Spinal cord (tissue), 10 donors: ENCODE measurements at places on chromosomes 5 and 9.

DNA sequence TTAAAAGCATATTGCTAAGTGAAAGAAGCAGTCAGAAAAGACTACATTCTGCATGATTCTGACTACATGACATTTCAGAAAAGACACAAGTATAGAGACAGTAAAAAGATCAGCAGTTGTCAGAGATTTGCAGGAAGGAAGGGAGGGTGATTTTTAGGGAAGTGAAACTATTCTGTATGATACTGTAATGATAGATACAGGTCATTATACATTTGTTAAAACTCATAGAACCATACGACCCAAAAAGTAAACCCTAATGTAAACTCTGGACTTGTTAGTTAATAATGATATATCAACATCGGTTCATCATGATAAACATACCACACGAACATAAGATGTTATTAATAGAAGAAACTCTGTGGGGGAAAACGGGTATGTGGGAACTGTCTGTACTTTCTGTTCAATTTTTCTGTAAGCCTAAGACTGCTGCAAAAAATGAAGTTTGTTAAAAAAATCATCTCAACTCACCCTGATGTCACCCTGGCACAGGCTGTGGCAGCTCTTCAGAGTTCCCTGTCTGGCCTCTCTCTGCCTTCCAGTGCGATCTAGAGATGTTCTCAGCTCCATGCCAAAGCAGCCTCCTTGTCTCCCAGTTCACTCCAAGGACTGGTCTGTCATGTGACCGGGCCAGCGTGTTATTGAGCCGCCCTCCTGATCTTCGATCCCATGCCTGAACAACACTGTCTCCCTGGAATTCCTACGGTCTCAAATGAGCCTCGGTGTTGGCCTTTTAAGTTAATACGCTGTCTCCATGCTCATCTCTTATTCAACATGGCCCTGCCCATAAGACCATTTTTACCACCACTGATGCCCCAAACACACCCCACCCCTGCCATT is 35.4 kb downstream of the PRLR start:
- DNase-seq: no peak

GRCh38 chr9:125758986-125759763 is 12.0 kb downstream of the PBX3 start:
- DNase-seq: no peak

- no peak for DNase-seq
These were observed 26.1 kb upstream of the MACIR start for GRCh38 chr5:103232393-103232999.

DNA sequence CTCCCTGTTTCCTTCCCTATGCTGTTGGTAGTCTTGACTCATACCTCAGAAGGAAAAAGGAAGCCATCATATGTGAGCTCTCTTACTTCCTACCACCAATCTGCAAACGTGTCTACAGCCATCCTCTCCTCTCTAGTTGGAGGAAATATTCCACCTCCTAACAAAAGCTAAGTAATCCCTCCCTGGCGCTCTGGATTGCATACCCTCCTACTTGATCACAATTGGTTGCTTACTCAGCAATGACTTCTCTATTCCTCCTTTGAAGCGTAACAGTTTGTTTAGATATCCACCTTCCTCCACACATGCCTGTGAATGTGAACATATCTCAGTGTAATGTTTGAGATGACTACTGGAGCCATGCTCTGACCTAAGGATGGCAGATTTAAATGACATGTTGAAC is 18.2 kb downstream of the RUSC2 start:
- DNase-seq: no peak

- DNase-seq: no peak
These were observed 5.3 kb downstream of the ELAVL2 start for GRCh38 chr9:23820451-23821374.

- no peak for DNase-seq
These were observed 106.8 kb downstream of the ENTREP1 start for GRCh38 chr9:69431777-69432176.

- DNase-seq: no peak
These were observed 58.4 kb upstream of the FBXL7 start for GRCh38 chr5:15441433-15442192.

GRCh38 chr5:5141625-5142525 is 1.7 kb downstream of the ADAMTS16 start:
- DNase-seq: peak; percentile 94

- no peak for DNase-seq
These were observed 199.6 kb upstream of the DAB2 start for GRCh38 chr5:39624268-39624886.

DNA sequence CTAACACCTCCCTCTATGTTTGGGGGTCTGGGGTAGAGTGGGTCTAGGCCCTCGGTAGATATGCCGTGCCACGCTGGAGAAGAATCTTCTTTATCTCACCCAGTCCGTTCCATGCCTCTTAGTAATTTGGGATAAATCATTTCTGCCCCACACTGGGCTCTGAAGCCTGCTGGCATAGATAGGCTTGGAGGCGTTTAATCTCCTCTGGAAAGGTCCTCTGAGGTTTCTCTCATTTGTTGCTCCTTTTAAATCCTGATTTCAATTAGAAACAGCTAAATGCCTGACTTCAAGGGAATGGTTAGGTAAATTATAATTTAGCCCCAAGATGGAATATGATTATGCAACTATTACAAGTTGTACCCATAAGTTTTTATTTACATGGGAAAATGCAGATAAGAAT is 57.8 kb upstream of the AKNA start:
- DNase-seq: no peak

DNA sequence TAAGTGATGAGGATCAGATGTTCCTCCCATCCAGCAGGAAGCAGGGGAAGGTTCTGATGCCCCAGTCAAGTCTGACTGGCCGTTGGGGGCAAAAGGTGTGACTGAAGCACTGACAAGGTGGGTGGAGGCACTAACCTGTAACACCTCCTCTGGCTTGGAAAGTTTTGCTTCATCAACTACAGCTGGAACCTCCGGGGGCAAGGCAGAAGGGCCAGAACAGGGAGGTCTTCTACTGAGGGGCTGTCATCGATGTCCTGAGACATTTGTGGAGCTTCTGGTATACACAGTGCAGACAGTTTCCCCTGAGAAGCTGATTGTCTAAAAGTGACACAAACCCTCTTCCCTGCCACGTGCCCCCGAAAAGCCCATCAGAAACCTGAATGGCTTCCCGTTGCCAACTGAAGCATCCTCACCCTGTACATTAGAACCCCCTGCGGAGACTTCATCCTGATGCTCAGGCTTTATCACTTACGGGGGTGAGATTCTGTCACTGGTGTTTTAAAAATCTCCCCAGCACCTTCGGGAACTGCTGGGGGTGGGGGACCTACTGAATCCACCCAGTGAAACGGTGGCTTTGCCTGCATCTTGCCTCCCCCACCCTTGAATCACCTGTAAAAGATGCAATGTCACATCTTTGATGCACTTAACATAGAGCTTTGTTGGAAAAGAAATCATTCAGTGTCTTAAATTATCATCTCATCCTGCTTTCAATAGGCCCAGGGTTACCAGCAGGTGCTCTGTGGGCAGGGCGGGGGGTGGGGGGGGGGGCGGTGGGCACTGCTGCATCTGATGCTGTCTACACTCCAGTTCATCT is 24.6 kb downstream of the TRAF1 start:
- DNase-seq: no peak

GRCh38 chr5:134533115-134533815 is 7.8 kb downstream of the JADE2 start:
- DNase-seq: no peak

DNA sequence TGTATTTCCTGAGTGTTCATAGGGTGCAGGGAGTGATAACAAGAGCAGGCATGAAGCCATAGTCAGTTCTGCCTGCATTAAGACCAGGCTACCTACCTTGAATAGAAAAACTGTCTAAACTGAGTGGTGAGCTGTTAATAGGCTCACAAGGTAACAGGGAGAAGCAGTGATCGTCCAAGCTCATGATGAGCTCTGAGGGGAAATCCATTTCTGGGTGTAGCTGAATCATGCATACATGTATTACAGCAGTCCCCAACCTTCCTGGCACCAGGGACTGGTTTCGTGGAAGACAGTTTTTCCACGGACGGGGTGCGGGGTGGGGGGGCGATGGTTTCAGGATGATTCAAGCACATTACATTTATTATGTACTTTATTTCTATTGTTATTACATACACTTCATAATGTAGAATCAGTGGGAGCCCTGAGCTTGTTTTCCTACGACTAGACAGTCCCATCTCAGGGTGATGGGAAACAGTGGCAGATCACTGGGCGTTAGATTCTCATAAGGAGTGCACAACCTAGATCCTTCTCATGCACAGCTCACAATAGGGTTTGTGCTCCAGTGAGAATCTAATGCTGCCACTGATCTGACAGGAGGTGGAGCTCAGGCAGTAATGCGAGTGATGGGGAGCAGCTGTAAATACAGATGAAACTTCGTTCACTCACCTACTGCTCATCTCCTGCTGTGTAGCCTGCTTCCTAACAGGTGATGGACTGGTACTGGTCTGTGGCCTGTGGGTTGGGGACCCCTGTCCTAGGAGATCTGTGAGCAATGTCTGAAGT is 100.0 kb upstream of the IL6ST start:
- DNase-seq: no peak

DNA sequence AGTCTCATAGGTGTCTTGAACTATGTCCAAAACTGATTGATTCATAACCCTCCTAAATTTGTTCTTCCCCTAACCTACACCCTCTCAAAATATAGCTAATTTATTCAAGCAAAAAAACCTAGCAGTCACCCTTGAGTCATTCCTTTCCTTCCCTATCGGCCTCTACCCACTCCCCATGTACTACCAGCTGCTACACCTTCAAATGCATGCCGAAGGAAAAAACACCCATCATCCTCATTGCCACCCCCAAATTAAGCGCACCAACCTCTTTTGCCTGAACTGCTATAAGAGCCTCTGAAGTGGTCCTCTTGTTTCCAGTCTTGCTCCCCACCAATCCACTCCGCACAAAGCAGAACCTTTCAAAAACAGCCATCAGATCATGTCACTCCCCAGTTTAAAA is 12.6 kb downstream of the LIFR start:
- DNase-seq: no peak

- DNase-seq: no peak
These were observed 40.0 kb downstream of the GAS1 start for GRCh38 chr9:86907346-86907745.

- no peak for DNase-seq
These were observed 2.7 kb upstream of the CLPTM1L start for GRCh38 chr5:1347571-1347970.

- no peak for DNase-seq
These were observed 51.0 kb downstream of the TMEM252 start for GRCh38 chr9:68489646-68490045.

- DNase-seq: no peak
These were observed 159.5 kb downstream of the BAAT start for GRCh38 chr9:101225271-101225670.

- DNase-seq: no peak
These were observed 9.0 kb downstream of the GPSM1 start for GRCh38 chr9:136336156-136336870.

- no peak for DNase-seq
These were observed 2176.8 kb upstream of the C9orf72 start for GRCh38 chr9:29750062-29750461.

GRCh38 chr5:176743868-176744583 is 66.3 kb upstream of the UNC5A start:
- DNase-seq: no peak

- DNase-seq: peak; percentile 57
These were observed 99.9 kb upstream of the PRRC1 start for GRCh38 chr5:127417528-127417927.

DNA sequence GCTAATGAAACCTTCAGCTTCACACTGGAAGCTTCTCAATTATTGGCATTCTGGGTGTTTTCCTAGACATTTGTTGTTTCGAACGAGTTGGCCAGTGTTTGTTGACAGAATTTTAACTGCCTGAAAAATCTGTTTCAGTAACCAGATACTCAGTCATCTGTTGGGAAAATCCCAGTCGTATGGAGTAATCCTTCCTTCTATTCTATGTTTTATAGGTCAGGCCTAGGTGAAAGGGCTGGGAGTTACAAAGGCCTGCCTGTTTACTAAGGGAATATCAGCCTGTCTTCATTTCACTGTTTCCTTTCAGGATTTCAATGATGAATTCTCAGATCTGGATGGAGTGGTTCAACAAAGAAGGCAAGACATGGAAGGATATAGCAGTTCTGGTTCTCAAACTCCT is 59.9 kb downstream of the GRAMD2B start:
- no peak for DNase-seq

GRCh38 chr5:126847826-126848251 is 70.9 kb downstream of the LMNB1 start:
- DNase-seq: peak; percentile 28

- no peak for DNase-seq
These were observed 45.6 kb downstream of the COL15A1 start for GRCh38 chr9:98989036-98990000.

DNA sequence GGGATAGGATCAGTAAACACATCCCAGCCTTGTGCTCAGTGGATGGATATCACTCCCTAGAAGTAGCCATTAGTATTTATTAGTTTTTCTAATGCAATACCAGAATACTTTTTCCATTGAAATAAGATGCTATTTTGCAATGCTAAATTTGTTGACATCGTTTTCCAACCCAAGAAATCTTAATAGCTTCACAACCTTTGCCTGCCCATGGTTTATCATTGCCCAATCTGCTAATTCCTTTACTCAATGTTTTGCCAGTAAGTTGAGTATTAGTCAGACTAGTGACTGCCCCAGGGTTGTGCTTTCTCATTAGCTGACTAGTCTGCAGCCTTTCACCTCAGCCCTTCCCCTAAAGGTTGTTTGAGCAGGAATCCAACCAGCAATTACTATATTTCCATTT is 62.9 kb downstream of the NREP start:
- no peak for DNase-seq

- DNase-seq: peak; percentile 58
These were observed 81.3 kb downstream of the STK10 start for GRCh38 chr5:172106511-172107356.

GRCh38 chr9:118882684-118883083 is 486.6 kb downstream of the BRINP1 start:
- no peak for DNase-seq

- no peak for DNase-seq
These were observed 63.9 kb downstream of the MEGF9 start for GRCh38 chr9:120650352-120650751.

DNA sequence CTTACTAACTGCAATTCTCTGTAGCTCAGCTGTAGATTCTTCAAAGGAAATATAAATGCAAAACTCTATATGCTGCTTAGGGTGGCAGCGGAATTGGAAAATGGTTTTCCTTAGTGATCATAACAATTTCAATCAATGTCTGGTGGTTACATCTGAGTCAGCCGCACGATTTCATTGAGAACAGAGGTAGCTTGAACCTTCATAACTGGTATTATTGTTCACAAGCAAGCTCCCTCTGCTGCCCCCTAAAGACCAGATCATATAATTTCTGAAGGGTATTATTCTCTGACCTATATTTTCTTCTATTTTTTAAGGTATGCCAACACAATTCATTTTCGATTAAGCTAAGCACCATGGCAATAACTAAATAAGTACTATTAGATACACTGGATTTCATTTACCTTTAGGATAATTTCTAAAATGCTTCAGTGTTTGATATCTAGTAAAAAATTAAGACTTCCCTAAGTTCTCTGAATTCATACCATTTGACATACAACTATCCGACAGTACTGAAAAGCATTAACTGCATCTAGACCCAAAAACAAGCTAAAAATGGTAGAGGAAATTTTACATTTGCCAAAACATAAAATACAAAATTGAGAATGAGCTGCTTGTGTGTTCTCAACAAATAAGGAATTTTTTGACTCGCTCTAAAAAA is 181.1 kb upstream of the SPEF2 start:
- peak; percentile 11 for DNase-seq

- no peak for DNase-seq
These were observed 92.2 kb upstream of the IL33 start for GRCh38 chr9:6123416-6123815.

GRCh38 chr5:174612686-174613085 is 111.7 kb upstream of the MSX2 start:
- DNase-seq: no peak

- DNase-seq: no peak
These were observed 86.9 kb downstream of the GNAQ start for GRCh38 chr9:77944556-77945243.
